B cell (primary cell): ENCODE measurements at places on chromosomes 2 and 18. TPM values are rescaled to one million over a fixed set of nuclear protein-coding genes. Genes with fewer than 3 reads are reported as not detected.

DNA sequence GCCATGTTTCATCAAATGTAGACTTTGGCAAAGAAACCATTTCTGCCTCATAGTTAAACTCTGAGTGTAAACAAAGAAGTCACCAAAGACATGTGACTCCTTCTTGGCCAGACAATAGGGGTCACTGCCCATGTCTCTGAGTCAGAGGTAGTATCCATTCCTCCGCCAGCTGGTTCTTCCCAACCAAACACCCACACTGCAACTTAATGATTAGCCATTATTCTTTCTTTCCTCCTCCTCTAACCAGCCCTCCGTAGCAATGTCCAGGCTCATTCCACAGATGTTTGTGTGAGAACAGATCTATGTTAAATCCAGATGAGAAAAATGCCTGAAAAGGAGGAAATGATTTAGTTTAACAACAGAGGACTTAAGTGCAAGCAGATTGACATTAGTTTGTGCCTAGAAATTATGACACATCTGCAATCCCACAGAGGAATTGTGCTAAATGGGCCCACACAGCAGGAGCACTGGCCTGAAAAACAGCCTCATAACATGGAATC is 127.9 kb upstream of the SH3BP4 start:
- H3K4me3 ChIP-seq, result no peak overlapping the region
- no peak overlapping the region for H3K27ac ChIP-seq
- no peaks in the 10 kb centered on the region for H3K27me3 ChIP-seq

GRCh38 chr2:20617892-20618467 is 32.9 kb downstream of the HS1BP3 start:
- DNase-seq, result no peak
- no peaks in the 10 kb centered on the region for H3K4me1 ChIP-seq
- no peak overlapping the region for H3K27ac ChIP-seq
- no peaks in the 10 kb centered on the region for H3K27me3 ChIP-seq
- H3K4me3 ChIP-seq, result no peak overlapping the region

GRCh38 chr2:10266133-10266620 is 36.5 kb upstream of the HPCAL1 start:
- no peak overlapping the region for H3K27ac ChIP-seq
- H3K4me1 ChIP-seq, result peaks cover 3% of the 10 kb centered on the region
- DNase-seq, result no peak
- H3K4me3 ChIP-seq, result no peak overlapping the region
- H3K27me3 ChIP-seq, result no peaks in the 10 kb centered on the region

GRCh38 chr2:15640261-15640711 is 48.6 kb downstream of the DDX1 start:
- no peaks in the 10 kb centered on the region for H3K36me3 ChIP-seq
- H3K4me1 ChIP-seq, result no peaks in the 10 kb centered on the region
- no peak overlapping the region for H3K27ac ChIP-seq
- H3K27me3 ChIP-seq, result no peaks in the 10 kb centered on the region
- DNase-seq, result no peak

The ACOXL gene
- not detected in 2 replicates for total RNA-seq

- no peak overlapping the region for H3K4me3 ChIP-seq
- no peaks in the 10 kb centered on the region for H3K4me1 ChIP-seq
- DNase-seq, result no peak
- no peaks in the 10 kb centered on the region for H3K27me3 ChIP-seq
These were observed 937.1 kb downstream of the TSN start for GRCh38 chr2:122692400-122693083.

The TRABD2A gene
- 10.3 and 11.3 TPM in 2 replicates for total RNA-seq

The ALLC gene
- total RNA-seq, result not detected in 2 replicates

The CRIM1 gene
- total RNA-seq, result 5.0 and 6.4 TPM in 2 replicates

GRCh38 chr2:120350801-120351320 is 4.9 kb downstream of the INHBB start:
- peaks cover 11% of the 10 kb centered on the region for H3K4me1 ChIP-seq
- no peak overlapping the region for H3K27ac ChIP-seq
- H3K4me3 ChIP-seq, result no peak overlapping the region
- no peak for DNase-seq
- H3K36me3 ChIP-seq, result no peaks in the 10 kb centered on the region
- peaks cover 37% of the 10 kb centered on the region for H3K27me3 ChIP-seq

The ZNF638 gene
- total RNA-seq, result 221 and 227 TPM in 2 replicates

DNA sequence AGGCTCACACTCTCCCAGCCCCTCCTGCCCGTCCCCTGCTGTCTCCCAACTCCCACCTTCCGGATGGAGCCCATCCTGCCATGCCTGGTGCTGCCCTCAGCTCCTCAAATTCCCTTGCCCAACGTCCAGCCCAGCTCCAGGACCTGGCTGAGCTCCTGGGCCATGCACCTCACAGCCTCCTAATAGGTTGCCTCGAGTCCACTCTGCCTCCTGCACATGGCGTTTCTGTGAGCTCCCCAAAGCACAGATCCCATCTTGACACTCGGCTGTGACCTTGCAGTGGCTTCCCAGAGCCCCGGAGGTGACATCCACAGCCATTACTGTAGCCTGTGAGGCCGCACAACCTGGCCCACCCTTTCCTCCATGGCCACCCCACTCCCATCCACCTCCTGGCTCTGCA is 191.9 kb upstream of the SALL3 start:
- H3K27ac ChIP-seq, result no peak overlapping the region
- no peak for DNase-seq
- H3K4me3 ChIP-seq, result no peak overlapping the region

The CD8B gene
- total RNA-seq, result 0.46 TPM in 1 of 2 replicates, not detected in the other

The UGT1A5 gene
- not detected in 2 replicates for total RNA-seq

DNA sequence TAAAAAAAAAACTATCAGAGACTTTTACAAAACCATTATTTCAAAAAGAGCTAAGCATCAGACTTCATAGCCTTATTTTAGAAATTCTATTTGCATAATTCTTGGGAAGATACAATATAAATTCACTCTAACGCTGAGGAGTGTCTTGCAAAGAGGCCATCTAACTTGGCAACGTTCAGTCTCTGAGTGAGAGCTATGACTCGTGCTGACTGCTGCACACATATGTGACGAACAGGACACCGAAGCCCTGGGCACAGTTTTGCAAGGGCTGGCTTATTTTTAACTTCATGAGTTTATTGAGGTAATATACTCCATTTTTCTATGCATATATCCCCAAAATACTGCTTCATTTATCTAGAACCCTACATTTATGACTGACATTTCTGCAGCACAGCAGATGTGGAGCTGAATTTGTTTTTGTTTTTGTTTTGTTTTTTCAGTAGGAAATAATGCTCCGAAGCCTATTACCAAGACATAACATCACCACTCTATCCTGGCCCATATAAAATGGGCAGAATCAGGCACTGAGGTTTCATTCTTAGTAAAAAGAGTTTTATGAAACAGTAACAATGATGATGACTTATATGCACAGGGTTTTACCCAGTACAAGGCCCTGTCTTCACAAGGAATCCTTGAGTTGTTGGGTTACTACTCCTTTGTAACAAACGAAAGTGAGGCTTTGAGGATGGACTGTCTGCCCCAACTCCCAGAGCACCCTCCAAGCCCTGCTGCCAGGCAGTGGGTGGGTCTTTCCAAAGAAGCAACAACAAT is 68.3 kb downstream of the CRACDL start:
- H3K4me1 ChIP-seq, result no peaks in the 10 kb centered on the region
- peaks cover 2% of the 10 kb centered on the region for H3K27me3 ChIP-seq
- no peak overlapping the region for H3K4me3 ChIP-seq
- no peak for DNase-seq

DNA sequence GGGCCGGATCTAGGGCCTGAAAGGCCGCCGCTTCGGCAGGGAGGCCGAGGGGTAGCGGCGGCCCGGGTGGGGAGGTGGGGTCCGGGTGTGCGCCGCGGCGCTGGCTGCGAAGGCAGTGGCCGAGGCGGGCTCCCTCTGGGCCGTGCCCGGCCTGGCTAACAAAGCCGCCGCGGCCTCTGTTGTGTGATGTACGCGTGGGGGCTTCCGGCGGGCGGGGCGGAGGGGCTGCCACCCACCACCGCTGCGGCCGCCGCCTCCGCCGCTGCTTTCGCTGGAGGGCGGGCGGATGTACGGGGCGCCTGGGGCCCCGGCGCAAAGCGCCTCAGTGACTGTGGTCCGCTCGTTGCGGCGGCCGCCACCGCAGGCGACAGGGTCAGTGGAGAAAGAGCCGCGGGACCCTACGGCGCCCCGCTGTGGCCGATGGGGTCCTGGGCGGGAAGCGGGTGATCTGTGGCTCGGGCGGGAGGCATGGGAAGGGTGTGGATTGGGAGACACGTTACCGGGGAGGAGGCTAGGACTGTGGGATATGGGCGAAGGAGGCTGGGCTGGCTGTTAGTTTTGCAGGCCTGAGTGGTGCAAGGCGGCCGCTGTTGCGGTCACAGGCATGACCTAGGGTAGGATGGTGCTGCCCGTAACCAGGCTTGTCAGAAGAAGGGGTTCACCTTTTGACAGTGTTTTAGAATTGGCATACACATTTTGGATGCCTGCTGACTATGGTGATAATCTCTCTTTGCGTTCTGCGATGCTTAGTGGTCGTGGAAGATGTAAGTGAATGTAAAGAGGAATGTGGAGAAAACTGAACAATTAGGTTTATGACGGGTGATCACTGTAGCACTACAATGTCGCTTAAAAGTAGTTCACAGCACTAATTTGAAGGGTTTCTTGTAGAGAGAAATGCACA is 662 bp downstream of the BZW1 start:
- H3K27ac ChIP-seq, result peak overlapping the region; percentile 99
- H3K4me3 ChIP-seq, result peak overlapping the region; percentile 84
- peaks cover 44% of the 10 kb centered on the region for H3K36me3 ChIP-seq

The CDK15 gene
- total RNA-seq, result not detected in 2 replicates

DNA sequence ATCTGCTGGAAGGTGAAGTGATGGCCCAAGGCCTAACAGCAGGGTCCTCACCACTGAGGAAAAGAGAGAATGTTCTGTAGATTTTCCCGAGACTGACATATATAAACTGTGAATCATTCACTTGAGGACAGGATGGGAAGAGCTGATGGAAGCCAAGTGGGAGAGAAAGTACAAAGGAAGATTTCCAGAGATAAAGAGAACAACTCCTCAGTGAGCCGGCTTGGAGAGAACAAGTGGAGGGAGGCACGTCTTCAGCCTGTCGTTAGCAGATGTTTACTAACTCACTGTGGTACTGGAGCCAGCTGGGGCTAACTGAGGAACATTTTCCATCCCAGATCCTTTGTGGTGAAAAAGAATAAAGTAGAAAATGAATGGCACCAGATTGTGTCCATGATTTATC is 552.9 kb upstream of the TNP1 start:
- H3K4me3 ChIP-seq, result no peak overlapping the region
- H3K27me3 ChIP-seq, result no peaks in the 10 kb centered on the region
- no peak overlapping the region for H3K27ac ChIP-seq
- no peaks in the 10 kb centered on the region for H3K4me1 ChIP-seq

DNA sequence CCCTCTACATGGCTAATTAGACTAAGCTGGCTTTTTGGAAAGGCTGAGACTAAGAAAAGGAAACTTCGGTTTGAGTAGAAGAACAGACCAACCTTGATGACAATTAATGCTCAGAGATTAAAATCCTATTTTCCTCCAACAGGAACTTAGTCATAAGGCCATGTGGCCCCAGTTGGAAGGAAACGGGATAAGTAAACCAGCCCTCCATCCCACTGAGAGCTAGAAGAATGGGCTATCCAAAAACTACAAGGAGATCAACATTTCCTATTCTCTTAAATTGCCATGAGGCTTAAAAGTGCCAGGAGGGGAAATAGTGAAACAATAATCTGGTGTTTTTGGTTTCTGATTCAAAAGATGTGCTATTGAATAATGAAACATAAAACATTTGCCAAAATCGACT is 216.6 kb downstream of the PAX3 start:
- H3K27me3 ChIP-seq, result no peaks in the 10 kb centered on the region
- no peak for DNase-seq
- H3K27ac ChIP-seq, result no peak overlapping the region
- H3K4me3 ChIP-seq, result no peak overlapping the region

- DNase-seq, result no peak
- no peaks in the 10 kb centered on the region for H3K4me1 ChIP-seq
- H3K4me3 ChIP-seq, result no peak overlapping the region
- no peaks in the 10 kb centered on the region for H3K36me3 ChIP-seq
- no peaks in the 10 kb centered on the region for H3K27me3 ChIP-seq
These were observed 18.9 kb upstream of the IL1R2 start for GRCh38 chr2:101972621-101973434.

- no peaks in the 10 kb centered on the region for H3K4me1 ChIP-seq
- no peaks in the 10 kb centered on the region for H3K27me3 ChIP-seq
- H3K4me3 ChIP-seq, result no peak overlapping the region
- H3K27ac ChIP-seq, result no peak overlapping the region
- H3K36me3 ChIP-seq, result no peaks in the 10 kb centered on the region
These were observed 39.6 kb downstream of the GREB1L start for GRCh38 chr18:21281603-21282002.

DNA sequence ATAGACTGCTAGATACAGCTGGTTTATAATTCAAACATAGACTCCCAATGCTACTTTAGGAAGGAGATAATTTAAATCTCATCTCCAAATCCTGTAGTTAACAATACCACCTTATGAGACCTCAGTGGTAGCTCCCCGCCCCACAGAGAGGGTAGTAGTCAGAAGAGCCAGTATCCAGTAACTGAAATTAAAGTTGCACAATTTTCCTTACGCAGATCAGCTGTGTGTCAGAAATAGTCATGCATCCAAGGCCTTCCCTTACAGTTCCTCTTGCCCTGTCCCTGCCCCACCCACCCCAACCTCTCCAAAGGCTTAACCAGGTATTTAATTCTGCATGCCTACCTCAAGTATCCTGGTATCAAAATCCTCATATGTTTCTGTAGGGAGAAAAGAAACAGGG is 15.5 kb downstream of the MRPS5 start:
- no peaks in the 10 kb centered on the region for H3K27me3 ChIP-seq
- H3K27ac ChIP-seq, result no peak overlapping the region
- H3K36me3 ChIP-seq, result peaks cover 17% of the 10 kb centered on the region
- no peak for DNase-seq
- H3K4me3 ChIP-seq, result no peak overlapping the region
- H3K4me1 ChIP-seq, result no peaks in the 10 kb centered on the region

The IL36B gene
- not detected in 2 replicates for total RNA-seq

The COL5A2 gene
- total RNA-seq, result 0.44 and 0.66 TPM in 2 replicates

The CCDC141 gene
- total RNA-seq, result 42.1 and 47.5 TPM in 2 replicates

DNA sequence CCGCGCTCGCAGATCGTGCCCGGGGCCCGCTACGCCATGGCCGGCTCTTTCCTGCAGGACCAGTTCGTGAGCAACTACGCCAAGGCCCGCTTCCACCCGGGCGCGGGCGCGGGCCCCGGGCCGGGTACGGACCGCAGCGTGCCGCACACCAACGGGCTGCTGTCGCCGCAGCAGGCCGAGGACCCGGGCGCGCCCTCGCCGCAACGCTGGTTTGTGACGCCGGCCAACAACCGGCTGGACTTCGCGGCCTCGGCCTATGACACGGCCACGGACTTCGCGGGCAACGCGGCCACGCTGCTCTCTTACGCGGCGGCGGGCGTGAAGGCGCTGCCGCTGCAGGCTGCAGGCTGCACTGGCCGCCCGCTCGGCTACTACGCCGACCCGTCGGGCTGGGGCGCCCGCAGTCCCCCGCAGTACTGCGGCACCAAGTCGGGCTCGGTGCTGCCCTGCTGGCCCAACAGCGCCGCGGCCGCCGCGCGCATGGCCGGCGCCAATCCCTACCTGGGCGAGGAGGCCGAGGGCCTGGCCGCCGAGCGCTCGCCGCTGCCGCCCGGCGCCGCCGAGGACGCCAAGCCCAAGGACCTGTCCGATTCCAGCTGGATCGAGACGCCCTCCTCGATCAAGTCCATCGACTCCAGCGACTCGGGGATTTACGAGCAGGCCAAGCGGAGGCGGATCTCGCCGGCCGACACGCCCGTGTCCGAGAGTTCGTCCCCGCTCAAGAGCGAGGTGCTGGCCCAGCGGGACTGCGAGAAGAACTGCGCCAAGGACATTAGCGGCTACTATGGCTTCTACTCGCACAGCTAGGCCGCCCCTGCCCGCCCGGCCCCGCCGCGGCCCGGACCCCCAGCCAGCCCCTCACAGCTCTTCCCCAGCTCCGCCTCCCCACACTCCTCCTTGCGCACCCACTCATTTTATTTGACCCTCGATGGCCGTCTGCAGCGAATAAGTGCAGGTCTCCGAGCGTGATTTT is 7.6 kb downstream of the TBR1 start:
- peak overlapping the region; percentile 22 for H3K4me3 ChIP-seq
- DNase-seq, result peak; percentile 55
- no peaks in the 10 kb centered on the region for H3K36me3 ChIP-seq
- no peak overlapping the region for H3K27ac ChIP-seq
- peaks cover 63% of the 10 kb centered on the region for H3K4me1 ChIP-seq
